ENCODE measurements at places on chromosomes 11 and 22.

GRCh38 chr11:9076661-9077060, 14.7 kb downstream of the SCUBE2 start:
- DNase-seq: no peak

DNA sequence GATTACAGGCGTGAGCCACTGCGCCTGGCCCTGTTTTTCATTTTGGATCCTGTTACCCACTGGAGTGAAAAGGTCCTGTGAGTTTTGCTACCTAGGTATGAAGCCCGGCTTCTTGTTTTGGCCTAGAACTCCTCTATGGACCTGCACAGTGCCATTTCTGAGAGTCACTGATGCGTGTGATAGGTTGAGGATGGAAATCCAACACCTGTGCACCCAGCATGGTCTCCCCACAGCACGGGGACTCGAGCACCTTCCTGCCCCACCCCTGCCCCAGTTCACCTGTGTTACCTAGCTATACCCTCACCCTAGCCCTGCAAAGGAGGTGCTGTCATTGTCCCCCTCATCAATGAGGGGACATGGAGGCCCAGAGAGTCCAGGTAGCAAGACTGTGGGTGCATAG, 5.1 kb downstream of the FBLN1 start:
- no peak for DNase-seq

GRCh38 chr11:63532799-63533475, 3.7 kb upstream of the PLAAT4 start:
- no peak for DNase-seq

GRCh38 chr11:47857892-47858543, 9.9 kb upstream of the NUP160 start:
- DNase-seq: no peak

DNA sequence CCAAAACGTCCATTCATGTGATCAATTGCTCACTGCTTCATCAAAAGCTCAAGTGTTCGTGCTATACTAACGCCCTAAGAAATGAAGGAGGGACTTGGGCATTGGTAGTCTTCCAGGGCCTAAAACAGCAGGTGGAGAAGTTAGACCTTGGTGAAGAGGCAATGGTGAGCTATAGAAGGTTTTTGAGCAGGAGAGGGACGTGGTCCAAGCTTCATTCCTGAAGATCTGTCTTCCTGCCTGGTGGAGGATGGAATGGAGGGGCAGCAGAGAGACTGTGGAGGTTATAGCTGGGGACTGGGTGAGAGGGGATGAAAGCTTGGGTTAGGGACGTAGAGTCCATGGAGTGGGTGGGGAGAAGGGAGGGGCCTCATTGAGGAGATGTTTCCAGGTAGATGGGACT, 97.7 kb downstream of the TP53I11 start:
- no peak for DNase-seq

- no peak for DNase-seq
Measured at GRCh38 chr11:34941688-34942087, 25.3 kb downstream of the PDHX start.

Data from hematopoietic multipotent progenitor cell treated with erythropoietin and hydrocortisone succinate and interleukin-3 and kit ligand, for 4 days (in vitro differentiated cells).